ENCODE measurements at places on chromosomes 1 and 21.

DNA sequence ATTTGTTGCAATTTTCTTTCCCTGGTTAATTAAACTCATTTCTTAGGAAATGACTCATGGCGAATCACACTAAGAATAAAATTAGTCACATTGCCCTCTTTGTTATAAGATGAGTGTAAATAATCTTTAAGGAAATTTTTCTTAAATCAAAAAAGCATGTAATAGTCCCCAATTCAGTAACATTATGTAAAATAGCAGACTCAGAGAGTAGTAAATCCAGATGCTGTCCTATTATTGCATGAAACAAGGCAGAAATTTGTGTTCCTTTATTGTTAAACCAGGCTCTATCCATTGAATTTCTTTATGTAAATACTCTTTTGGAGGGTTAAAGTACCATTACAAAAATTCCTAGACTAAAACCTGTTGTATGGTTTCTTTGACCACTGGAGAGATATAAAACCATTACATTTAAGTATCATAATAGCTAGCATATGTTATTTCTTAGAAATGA, 154.5 kb upstream of the C1orf87 start:
- no peak overlapping the region for H3K27ac ChIP-seq
- no peaks in the 10 kb centered on the region for H3K36me3 ChIP-seq
- no peaks in the 10 kb centered on the region for H3K4me1 ChIP-seq
- no peak overlapping the region for H3K4me3 ChIP-seq
- DNase-seq = no peak

GRCh38 chr1:160260406-160261382, 1.7 kb downstream of the DCAF8 start:
- H3K4me1 ChIP-seq = peaks cover 16% of the 10 kb centered on the region
- peaks cover 8% of the 10 kb centered on the region for H3K36me3 ChIP-seq
- no peaks in the 10 kb centered on the region for H3K27me3 ChIP-seq
- DNase-seq = no peak
- peak overlapping the region; percentile 99 for H3K27ac ChIP-seq

GRCh38 chr1:155548706-155549105, 13.9 kb downstream of the ASH1L start:
- no peak overlapping the region for H3K27ac ChIP-seq
- no peak overlapping the region for H3K4me3 ChIP-seq
- H3K4me1 ChIP-seq = no peaks in the 10 kb centered on the region

DNA sequence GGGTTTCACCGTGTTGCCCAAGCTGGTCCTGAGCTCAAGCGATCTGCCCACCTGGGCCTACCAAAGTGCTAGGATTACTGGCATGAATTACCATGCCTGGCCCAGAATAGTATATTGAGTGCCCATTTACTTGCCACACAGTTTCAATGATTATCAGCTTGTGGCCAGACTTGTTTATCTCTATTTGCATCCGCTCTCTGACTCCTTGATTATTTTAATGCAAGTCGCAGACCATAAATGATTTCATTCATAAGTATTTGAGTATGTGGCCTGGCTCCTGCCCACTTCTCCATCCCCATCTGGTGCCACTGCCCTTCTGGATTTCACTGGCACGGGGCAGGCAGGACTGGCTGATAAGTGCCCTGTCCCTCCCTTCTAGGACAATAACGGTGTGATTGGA, 18.2 kb upstream of the TRNAU1AP start:
- peaks cover 11% of the 10 kb centered on the region for H3K36me3 ChIP-seq
- H3K4me3 ChIP-seq = no peak overlapping the region
- no peaks in the 10 kb centered on the region for H3K4me1 ChIP-seq
- DNase-seq = no peak

GRCh38 chr21:23016617-23017016, 2018.4 kb downstream of the NCAM2 start:
- no peak for DNase-seq
- no peak overlapping the region for H3K27ac ChIP-seq
- H3K27me3 ChIP-seq = no peaks in the 10 kb centered on the region

DNA sequence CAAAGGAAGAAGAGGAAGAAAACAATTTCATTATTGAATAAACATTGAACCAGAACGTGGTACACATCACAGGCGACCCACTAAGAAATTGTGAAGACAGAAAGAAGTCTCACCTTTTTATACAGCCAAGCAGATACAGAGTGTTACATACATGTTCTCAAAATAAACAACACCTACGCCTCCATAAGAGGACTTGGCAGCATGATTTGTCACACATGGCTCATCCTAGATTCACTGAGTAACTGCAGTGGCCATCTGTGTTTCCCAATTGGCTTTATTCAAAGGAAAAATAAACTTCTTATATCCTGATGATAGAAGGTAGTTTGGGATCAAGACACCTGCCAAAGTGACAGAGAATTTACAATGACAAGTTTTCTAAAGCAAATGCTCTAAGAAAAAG, 7.6 kb upstream of the KRTAP19-8 start:
- H3K27me3 ChIP-seq = peaks cover 3% of the 10 kb centered on the region
- H3K4me3 ChIP-seq = no peak overlapping the region
- no peaks in the 10 kb centered on the region for H3K4me1 ChIP-seq
- no peaks in the 10 kb centered on the region for H3K36me3 ChIP-seq

- peaks cover 75% of the 10 kb centered on the region for H3K36me3 ChIP-seq
- H3K4me3 ChIP-seq = no peak overlapping the region
- peaks cover 15% of the 10 kb centered on the region for H3K4me1 ChIP-seq
- no peak for DNase-seq
- no peak overlapping the region for H3K27ac ChIP-seq
These were observed 5.1 kb downstream of the UBE2Q1 start for GRCh38 chr1:154553056-154554030.

- DNase-seq = no peak
- H3K4me1 ChIP-seq = no peaks in the 10 kb centered on the region
- H3K4me3 ChIP-seq = no peak overlapping the region
- peaks cover 23% of the 10 kb centered on the region for H3K27me3 ChIP-seq
- no peak overlapping the region for H3K27ac ChIP-seq
These were observed 70.5 kb upstream of the CTTNBP2NL start for GRCh38 chr1:112325504-112325903.

DNA sequence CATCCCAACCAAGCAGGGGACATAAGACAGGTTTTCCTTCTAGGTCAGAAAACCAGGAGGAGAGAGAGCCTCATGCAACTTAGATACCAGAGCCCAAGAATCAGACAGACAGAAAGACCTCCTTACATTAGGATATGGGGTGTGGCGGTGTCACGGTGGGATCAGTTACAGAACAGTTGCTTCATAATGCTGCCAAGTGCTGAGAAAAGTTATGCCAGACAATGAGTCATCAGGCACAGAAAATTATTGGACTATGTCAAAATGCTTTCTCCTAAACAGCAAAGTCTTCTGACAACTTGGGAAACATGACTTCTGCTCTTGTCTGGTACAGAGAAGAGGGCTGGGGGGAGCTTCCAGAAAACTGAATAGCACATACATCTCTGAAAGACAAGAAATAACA, 1120.2 kb upstream of the TMPRSS15 start:
- H3K4me1 ChIP-seq = no peaks in the 10 kb centered on the region
- H3K27ac ChIP-seq = no peak overlapping the region
- no peak overlapping the region for H3K4me3 ChIP-seq
- H3K36me3 ChIP-seq = no peaks in the 10 kb centered on the region
- no peaks in the 10 kb centered on the region for H3K27me3 ChIP-seq

GRCh38 chr1:41348394-41348793, 12.8 kb upstream of the FOXO6 start:
- H3K27me3 ChIP-seq = no peaks in the 10 kb centered on the region
- no peak overlapping the region for H3K4me3 ChIP-seq
- DNase-seq = no peak
- H3K36me3 ChIP-seq = no peaks in the 10 kb centered on the region
- H3K27ac ChIP-seq = no peak overlapping the region

All from T-cell (primary cell).